Activated CD4-positive, alpha-beta T cell treated with anti-CD3 and anti-CD28 coated beads for 1 hour (primary cell): ENCODE measurements at places on chromosomes 7 and 10.

- DNase-seq = no peak
Measured at GRCh38 chr10:46317889-46318288, 31.1 kb downstream of the ANTXRL start.

DNA sequence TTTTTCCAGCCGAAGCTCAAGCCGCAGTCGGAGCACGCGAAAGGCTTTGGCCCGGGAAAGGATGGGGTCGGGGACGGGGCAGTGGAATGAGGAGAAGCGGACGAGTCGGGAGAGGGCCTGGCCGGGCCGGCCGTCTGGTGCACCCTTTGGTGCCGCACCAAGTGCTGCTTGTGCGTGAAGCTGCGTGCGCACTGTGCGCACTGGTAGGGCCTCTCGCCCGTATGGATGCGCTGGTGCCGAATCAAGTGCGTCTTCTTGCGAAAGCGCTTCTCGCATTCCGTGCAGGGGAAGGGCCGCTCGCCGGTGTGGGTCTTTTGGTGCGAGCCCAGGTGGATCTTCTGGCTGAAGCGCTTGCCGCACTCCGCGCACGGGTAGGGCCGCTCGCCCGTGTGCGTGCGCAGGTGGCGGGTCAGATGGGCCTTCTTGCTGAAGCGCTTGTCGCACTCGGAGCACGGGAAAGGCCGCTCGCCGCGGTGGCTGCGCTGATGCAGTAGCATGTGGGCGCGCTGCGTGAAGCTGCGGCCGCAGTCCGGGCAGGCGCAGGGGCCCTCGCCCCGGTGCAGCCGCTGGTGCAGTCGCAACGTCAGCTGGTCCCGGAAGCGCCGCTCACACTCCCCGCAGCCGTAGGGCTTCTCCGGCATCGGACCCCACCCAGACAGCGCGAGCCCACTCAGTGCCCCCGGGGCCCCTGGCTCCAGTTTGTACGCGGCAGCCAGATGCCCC lies 7.8 kb downstream of the ZNF467 start:
- no peak for DNase-seq

DNA sequence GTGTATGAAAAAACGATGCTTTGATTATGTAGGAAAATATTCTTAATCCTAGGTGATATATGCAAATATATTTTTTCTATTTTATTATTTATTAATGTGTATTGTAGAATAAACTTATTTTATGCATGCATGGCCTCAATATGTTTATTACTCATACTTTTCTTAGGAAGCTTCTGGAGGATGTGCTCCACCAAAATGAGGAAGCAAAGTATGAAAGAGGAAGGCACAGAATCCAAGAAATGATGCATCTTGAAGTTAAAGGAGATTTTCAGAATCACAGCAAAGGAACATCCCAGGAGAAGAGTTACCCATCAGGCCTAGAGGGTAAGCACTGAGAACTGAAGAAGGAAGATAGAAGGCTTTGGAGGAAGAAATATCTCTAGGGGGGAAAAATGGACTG lies 35.0 kb upstream of the MRPS16 start:
- DNase-seq = no peak

DNA sequence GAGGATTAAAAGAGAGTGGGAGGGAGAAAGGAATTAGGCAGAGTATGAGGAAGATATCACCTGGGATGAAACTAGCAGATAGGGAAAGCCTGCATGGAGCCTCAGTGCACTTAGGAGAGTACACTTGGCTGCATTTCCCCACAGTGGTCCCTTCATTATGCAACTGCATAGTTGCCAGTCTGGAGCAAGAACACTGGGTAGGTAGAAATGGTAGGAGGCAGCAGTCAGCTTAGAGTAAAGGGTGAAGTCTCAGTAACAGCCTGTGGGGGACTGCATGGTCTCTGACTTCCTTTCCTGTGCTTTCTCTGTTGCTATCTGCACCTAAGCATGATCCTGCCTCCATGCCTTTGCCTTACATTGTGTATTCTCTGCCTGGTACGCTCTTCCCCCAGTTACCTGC lies 14.0 kb upstream of the PCGF5 start:
- no peak for DNase-seq

DNA sequence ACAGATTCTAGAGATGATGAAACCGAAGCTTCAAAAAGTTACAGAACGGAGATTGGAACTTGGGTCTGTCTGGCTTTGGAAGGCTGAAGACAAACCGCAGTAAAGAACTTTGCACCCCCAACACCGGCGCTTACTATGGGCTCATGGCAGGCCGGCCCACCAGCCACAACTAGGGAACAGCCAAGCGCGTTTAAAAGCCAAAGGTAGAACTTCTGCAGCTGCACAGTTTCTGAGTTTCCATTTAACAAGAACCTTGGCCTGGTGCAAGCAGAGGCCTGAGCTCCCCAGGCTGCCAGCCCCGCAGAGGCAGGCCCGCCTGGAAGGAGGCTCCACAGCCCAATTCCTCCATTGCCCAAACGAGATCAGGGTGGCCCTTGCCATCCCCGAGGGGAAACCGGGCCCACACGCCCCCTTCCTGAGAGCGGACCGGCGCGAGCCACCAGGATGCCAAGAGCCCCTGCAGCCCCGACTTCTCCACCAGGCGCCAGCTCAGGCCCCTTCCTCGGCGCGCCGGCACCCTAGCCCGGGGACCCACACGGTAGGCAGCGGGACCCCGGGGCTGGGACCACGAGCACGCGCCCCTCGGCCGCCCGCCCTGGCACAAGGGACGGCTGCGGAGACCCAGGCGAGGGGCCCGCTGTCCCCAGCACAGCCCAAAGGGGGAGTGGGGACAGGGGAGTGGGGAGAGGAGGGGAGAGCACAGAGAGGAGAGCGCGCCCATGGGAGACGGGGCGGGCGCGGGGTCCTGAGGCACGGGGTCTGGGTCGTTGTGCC lies 566 bp downstream of the MAD1L1 start:
- no peak for DNase-seq

- no peak for DNase-seq
Measured at GRCh38 chr10:91021901-91022300, 101.0 kb upstream of the ANKRD1 start.

GRCh38 chr10:52313933-52314821 lies at the start of gene DKK1:
Gene DKK1 (plus strand): TSS chr10:52314281. CDS start chr10:52314435, 154 bp downstream.
- no peak for DNase-seq
